Common myeloid progenitor, CD34-positive (primary cell): ENCODE measurements at places on chromosomes 6 and 20.

- no peak for DNase-seq
These were observed 70.9 kb downstream of the SASH1 start for GRCh38 chr6:148413321-148414091.

DNA sequence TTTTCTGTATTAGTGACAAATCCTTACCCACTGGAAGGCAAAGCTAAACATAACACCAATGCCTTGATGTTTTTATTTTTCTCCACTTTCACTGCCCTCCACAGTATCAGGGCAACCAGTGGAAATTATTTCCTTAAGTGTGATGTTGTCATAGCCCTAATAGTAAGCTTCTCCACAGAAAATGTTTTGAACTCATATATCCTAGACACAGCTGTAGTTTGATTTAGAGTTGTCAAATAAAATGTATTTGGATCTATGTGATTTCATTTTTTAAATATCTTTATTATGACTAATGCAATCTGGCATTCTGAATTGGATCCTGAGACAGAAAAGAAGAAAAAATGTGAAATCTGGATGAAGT lies 70.9 kb upstream of the UFL1 start:
- DNase-seq, result no peak

GRCh38 chr20:48398506-48399449 lies 429.0 kb downstream of the PREX1 start:
- DNase-seq, result no peak

GRCh38 chr6:108566406-108566805 lies 5.7 kb downstream of the FOXO3 start:
- DNase-seq, result no peak

GRCh38 chr6:101085327-101085726 lies 204.2 kb upstream of the ASCC3 start:
- DNase-seq, result no peak

DNA sequence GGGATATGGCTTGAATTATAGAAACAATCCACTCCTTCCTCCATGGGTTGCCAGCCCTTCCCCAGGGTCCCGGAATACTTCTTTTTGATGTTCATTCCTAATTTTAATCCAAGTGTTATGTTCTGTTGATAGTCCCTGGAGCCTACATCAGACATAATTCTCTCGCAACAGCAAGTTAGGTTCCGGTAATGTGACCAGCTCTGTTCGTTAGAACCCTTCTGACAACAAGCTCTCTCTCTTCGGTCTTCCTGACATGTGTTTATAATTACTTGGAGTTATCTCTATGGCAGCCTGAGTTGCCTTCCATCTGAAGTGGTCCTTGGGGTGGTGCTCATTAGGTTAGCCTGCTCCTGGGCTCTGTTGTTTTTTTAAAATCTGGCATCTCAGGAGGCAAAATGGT lies 506.9 kb upstream of the JARID2 start:
- DNase-seq, result no peak

GRCh38 chr6:124223611-124224345 lies 420.1 kb downstream of the NKAIN2 start:
- DNase-seq, result no peak

GRCh38 chr6:36692861-36693702 lies 4.5 kb upstream of the RAB44 start:
- DNase-seq, result no peak

DNA sequence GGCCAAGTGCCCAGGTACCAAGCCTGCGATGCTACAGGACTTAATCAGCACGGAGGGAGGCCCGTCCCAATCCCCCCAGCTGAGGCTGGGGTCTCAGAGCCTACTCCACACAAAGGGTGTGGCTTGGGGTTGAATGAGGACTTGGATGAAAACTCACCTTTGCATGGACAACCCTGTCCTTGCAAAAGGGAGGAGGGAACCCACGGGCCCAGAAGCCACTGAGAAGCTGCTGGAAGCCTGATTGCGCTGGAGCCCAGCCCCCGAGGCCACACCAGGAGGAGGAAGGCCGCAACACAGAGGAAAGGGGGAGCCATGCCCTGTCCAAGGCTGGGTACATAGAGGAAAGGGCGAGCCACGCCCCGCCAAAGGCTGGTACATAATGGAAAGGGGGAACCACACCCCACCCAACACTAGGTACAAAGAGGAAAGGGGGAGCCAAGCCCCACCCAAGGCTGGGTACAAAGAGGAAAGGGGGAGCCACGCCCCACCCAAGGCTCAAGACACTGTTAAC lies 158.8 kb downstream of the DLL1 start:
- DNase-seq, result no peak

GRCh38 chr20:38969708-38970107 lies 7.6 kb downstream of the DHX35 start:
- DNase-seq, result no peak

- no peak for DNase-seq
These were observed 177.8 kb upstream of the ARID1B start for GRCh38 chr6:156599366-156599765.

DNA sequence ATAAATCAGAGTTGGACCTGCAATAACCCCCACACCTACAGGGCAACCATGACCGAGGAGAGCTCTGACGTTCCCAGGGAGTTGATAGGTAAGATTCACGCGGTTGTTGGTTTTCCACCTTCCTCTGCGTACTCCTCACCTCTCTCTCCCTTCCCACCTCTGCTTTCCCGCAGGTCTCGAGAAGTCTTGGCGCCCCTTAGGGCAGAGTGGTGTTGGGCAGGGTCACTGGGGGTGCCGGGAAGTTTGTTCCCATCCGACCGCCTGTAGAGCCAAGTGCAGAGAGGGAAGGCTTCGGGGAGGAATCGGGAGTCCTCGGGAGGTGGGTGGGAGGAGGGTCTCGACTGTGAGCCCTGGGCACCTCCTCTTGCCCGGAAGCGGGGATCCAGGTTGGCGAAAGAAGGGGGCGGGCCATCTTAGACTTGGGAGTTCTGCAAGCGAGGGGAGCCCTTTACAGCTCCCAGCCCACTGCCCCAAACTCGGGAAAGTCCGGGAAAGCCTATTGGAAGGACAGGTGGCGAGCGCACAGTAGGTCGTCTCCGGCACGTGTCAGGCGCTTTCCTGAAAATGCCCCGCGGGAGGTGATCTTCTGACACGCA lies 672 bp downstream of the CARMIL1 start:
- no peak for DNase-seq

GRCh38 chr6:24991810-24992467 lies 56.2 kb upstream of the RIPOR2 start:
- DNase-seq, result peak; percentile 89

- no peak for DNase-seq
These were observed 33.5 kb upstream of the TSPYL1 start for GRCh38 chr6:116313101-116313776.

GRCh38 chr6:111200350-111201243 lies 113.3 kb downstream of the SLC16A10 start:
- DNase-seq, result no peak

DNA sequence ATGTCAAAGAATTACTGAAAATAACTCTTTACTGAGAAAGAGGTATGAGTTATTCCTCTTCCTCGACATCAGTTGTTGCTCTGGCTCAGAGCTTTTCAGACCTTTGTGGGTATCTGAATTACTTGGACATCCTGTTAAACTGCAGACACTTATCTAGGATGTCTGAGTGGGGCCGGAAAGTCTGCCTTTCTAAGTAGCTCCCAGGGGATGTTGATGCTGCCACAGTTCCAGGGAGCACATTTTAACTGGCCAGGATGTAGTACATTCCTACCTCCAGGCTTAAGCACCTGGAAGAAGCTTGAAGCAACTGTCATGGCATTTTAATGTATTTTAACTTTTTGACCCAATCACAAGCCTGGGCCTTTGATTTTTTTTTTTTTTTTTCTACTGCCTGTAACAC lies 265.8 kb upstream of the PLCB4 start:
- no peak for DNase-seq

- peak; percentile 42 for DNase-seq
These were observed 4.3 kb downstream of the GABBR1 start for GRCh38 chr6:29628419-29629281.
